ENCODE measurements at places on chromosomes 12 and 14.
A peak's percentile ranks its signal among the peaks of the same experiment; 100 is the strongest.

DNA sequence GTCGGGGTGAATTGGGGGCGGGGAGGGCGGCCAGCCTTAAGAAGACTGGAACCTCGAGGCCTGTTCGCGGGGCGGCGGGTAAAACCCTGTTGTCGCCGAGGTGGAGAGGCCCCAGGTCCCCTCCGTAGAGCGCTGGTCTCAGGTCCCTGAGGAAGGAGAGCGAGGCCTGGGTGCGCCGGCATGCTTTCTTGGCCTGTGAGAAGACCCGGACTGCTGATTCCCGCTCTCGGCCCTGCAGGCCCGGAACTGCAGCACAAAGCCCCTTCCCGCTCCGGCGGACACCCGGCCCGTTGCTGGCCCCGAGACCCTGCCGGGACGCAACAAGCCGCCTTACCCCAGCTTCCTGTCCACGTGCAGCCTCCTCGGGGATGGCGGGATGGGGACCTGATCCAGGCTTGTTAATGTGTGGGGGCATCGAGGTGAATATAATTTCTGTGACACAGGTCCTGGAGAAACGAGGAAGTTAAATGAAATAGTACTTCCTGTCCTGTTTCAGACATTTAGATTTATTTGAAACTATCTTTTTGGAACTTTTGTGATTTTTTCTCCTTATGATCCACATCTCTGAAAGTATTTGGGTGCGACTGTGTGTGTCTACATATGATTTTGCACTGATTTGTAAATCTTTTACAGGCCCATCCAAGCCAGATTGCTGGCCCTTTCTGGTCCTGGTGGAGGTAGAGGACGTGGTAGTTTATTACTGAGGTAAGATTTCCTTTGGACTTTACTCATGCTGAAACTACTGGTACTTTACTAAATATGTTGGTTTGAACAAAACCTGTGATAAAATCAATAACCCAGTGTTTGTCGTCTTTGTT is 600 bp downstream of the PNN start:
- peak; percentile 35 for DNase-seq

- no peak for DNase-seq
These were observed 355.8 kb upstream of the DCN start for GRCh38 chr12:91538418-91538817.

- no peak for DNase-seq
These were observed 244.1 kb downstream of the AEBP2 start for GRCh38 chr12:19683178-19683927.

GRCh38 chr12:84641940-84642545 is 270.6 kb downstream of the SLC6A15 start:
- no peak for DNase-seq

GRCh38 chr12:124094188-124094587 is 121.2 kb downstream of the ZNF664 start:
- DNase-seq = no peak

- DNase-seq = no peak
These were observed 33.9 kb upstream of the FAM222A start for GRCh38 chr12:109679501-109680263.

DNA sequence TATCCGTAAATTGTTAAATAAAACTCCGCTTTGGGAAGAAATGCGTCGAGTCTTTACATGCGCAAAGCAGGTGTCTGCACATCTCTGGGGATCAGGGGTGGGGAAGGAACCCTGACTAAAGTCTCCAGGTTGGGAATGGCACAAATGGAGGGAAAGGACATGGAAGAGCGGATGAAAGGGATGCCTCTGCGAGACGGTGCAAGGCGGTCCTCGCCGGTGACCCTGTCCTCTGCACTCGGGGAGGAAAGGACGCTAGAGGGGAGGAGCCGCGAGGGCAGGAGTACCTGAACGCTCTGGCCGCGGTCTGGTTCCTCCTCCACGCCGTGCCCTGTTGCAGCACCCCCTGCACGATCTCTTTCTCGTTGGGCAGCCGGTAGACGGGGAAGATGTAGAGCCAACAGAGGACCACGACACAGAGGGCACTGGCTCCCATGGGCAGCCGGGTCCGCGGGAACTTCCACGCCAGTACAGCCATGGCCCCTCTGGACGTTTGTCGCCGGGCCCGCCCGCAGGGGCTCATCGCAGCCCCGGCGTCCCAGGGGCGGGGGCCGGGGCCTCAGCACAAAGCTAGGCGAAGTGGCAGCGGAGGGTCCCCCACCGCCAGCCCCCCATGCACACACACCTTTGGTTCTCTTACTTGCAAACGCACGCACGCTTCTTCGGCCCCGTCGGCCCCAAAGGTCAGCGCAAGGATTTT is 646 bp downstream of the ST8SIA1 start:
- no peak for DNase-seq

GRCh38 chr14:91225025-91225424 is 19.5 kb downstream of the GPR68 start:
- no peak for DNase-seq

GRCh38 chr14:100077441-100077840 is 12.2 kb downstream of the EVL start:
- DNase-seq = no peak

GRCh38 chr12:117444781-117445180 is 83.4 kb upstream of the NOS1 start:
- DNase-seq = no peak

DNA sequence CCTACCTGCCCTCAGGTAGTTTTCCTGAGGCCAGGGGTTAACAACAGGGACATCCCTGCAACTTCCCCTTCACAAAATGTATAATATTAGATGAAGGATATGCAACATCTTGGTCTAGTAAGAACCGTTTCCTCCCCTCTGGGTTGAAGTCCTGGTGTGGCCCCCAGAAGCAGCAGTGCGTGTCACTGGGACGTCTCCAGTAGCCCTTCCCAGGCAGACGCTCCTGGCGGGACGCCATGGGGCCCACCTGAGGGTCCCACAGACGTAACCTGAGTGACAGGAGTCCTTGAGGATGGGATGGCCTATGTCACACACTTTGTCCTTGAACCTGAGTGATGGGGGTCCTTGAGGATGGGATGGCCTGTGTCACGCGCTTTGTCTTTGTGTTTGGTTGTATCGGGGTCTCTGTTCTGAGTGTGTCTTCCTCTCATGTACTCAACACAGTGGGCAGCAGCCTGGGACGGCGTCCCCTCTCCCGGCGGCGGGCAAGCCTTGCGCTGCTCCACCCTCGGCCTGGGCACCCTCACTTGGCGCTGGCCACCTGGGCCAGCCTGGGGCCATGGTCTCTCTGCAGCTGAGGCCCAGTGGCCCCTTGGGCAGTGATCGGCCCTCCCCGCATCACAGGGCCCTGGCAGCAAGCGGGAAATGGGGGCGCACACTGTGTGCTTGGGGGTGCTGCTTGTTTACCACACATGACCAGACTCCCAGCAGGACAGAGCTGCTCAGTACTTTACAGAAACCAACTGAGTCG is 14.3 kb upstream of the AMN start:
- no peak for DNase-seq

- DNase-seq = no peak
These were observed 114.2 kb upstream of the MDM1 start for GRCh38 chr12:68446384-68446783.

- DNase-seq = no peak
These were observed 5.3 kb downstream of the TTC8 start for GRCh38 chr14:88829685-88830302.

GRCh38 chr12:14327711-14328110 is 37.8 kb upstream of the ATF7IP start:
- DNase-seq = no peak

GRCh38 chr12:115648463-115648862 is 629.0 kb downstream of the MED13L start:
- DNase-seq = no peak

- DNase-seq = no peak
These were observed 13.1 kb upstream of the CCDC85C start for GRCh38 chr14:99616832-99617800.

GRCh38 chr14:96194657-96195431 is 9.8 kb upstream of the BDKRB2 start:
- peak; percentile 67 for DNase-seq

- DNase-seq = no peak
These were observed 188.7 kb downstream of the TTC8 start for GRCh38 chr14:89013098-89013504.

- DNase-seq = no peak
These were observed 2.3 kb downstream of the ISCU start for GRCh38 chr12:108564724-108565123.

DNA sequence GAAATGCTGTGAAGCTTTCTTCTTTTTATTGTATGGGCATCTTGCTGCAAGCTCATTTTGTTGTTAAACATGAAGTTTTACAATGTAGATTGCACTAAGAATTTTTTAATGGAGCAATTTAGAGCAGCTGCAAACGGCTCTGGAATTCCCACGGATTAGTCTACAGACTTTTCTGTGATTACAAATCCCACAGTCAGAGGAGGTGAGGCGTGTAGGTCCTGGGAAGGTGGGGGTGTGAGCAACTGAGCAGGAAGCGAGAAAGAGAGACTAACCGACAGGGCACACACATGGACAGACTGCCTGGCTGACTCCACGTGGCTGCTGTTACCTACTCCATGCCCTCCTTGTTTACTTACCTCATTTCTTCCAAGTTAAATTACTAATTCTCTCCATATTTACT is 348.5 kb downstream of the NPAS3 start:
- no peak for DNase-seq

DNA sequence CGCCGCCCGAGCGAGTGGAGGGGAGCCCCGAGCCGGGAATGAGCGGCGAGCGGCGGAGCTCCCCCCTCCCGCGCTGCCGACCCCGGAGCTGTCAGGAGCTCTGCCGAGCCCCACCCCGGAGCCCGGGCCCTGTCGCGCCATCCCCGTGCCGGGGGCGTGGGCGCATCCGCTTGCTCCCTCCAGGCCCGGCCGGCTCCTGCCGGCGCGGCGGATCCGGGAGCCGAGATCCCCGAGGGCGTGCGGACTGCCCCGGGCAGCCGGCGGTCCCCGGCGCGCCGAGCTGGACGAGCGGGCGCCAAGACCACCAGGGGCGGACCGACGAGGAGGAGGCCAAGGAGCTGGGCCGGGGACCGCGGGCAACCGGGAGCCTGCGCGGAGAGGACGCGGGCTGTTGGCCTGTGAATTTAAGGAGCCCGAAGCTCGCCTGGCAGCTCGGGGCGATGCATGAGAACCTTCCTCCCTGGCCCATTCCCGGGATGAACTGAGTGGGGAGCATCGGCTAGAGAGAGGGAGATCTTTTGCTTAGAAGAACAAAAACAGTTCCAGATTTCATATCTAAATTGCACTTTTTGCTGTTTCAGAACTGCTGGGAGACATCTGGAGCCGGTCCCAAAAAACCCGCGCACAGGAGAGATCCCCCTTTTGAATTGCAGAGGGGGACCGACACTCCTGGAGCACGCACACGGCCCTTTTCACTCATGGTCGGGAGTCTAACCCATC is 2.0 kb downstream of the PTHLH start:
- DNase-seq = no peak

DNA sequence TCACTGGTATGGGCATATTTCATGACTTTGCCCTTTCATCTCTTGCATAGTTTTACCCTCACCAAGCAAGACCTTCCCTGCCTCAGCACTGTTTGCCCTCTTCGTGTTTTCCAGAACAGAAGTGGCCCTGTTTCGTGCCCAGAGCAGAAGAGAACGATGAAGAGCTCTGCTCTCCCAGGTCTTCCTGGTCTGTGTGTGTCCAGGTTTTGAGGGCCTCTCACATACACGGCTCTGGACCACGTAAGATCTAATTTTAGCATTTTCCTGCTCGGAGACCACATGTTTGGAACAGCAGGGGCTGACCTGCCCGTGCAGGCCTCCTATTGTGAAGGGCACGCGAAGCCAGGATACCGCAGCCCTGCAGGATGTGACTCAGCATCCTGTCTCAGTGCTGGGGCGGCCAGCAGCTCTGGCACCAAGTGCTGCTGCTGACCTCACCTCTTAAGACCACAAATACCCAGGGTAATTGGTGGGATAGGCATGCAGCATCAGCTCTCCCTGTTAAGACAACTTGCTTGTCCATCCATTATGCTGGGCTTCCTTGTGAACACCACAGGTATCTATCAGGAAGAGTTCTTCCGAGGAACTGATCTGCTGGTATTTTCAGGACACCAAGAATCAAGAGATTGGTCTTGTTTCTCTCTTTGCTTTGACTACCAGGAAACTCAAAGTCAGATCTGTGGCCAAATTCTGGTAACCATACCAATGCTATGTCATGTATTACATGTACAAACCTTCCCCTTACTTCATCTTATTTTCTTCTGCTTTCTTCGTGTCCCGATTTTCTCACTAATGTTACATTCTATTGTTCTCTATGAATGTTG is 19.0 kb downstream of the SSH1 start:
- no peak for DNase-seq

GRCh38 chr14:103111232-103111868 is 11.9 kb upstream of the TNFAIP2 start:
- DNase-seq = no peak

DNA sequence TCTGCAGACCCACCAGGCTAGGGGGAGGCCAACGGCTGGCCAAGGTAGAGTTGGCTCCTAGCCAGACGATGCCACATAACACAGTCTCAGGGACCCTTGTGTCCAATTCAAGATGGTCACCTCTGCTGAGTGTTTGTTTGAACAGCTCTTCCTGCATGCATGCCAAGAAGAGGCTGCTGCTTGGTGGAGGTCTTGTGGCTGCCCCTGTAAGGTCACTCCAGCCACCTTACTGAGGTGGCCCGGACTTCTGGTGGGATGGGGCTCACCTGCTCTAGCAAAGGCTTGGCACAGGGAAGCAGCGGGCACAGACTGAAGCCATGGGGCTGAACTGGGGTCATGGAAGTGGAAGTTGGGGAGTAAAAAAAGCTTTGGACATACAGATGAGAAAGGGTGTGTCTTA is 210.3 kb downstream of the GLT1D1 start:
- no peak for DNase-seq

DNA sequence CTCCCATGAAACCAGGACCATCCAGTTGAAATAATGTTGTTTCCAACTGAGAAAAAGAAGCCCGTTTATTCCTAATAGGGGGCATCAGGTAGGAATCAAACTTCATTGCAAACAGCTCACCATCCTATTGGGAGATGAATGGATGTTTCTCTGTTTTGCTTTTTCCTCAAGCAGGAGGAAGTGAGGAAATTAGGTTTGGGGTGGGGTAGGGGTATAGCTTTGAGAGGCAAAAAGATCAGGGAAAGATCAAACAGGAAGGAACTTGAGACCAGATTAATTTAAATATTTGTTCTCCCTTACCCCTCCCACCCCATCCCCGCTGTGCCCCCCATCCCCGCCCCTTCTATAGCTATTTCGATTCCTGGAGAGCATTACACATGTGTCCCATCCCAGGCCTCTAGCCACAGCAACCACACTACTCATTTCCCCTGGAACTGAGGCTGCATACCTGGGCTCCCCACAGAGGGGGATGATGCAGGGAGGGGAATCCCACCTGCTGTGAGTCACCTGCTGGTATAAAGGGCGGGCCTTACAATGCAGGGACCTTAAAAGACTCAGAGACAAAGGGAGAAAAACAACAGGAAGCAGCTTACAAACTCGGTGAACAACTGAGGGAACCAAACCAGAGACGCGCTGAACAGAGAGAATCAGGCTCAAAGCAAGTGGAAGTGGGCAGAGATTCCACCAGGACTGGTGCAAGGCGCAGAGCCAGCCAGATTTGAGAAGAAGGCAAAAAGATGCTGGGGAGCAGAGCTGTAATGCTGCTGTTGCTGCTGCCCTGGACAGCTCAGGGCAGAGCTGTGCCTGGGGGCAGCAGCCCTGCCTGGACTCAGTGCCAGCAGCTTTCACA is at the start of gene IL23A:
Gene IL23A (plus strand): TSS at position 577 of the 850 bp plus-strand sequence. CDS start 161 bp downstream, at position 738.
- no peak for DNase-seq

- no peak for DNase-seq
These were observed 126.0 kb downstream of the VEZT start for GRCh38 chr12:95343461-95344230.
